Pancreas (tissue), 10 donors: ENCODE measurements at places on chromosomes 16 and 17. TPM values are rescaled to one million over a fixed set of nuclear protein-coding genes. Genes with fewer than 3 reads are reported as not detected.

Gene PYDC1
- not detected for total RNA-seq

Gene MT4
- total RNA-seq, result not detected

Gene TPSD1
- not detected for total RNA-seq

Gene USH1G
- 0.17 TPM for total RNA-seq

Gene TPSAB1
- 2.7 TPM for total RNA-seq

Gene SLC13A2
- not detected for total RNA-seq

DNA sequence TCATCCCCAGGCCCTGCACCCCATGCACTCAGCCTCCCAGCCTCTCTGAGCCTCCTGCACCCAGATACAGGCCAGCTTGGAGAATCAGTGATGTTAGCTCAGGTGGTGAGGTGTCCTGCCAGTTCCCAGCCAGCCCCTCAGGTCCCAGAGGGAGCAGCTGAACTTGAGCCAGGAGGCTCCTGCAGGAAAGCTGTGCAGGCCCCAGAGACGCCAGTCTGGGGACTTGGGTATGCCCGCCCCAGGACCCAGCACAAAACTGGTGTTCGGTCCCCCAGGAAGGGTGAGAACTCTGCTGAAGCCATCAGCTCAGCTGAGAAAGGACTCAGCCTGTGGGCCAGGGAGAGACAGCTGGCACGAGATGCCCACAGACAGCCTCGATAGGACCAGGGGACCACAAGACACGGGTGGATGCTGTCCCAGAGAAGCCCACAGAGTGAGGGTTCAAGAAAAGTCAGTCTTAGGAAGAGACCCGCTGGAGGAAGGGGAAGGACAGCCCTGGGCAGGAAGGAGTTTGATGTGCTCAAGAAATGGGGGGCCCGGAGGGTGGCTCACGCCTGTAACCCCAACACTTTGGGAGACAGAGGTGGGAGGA lies 11.0 kb downstream of the ENDOV start:
- DNase-seq, result no peak

- DNase-seq, result no peak
These were observed 177.9 kb upstream of the NLRP1 start for GRCh38 chr17:5762191-5762590.

DNA sequence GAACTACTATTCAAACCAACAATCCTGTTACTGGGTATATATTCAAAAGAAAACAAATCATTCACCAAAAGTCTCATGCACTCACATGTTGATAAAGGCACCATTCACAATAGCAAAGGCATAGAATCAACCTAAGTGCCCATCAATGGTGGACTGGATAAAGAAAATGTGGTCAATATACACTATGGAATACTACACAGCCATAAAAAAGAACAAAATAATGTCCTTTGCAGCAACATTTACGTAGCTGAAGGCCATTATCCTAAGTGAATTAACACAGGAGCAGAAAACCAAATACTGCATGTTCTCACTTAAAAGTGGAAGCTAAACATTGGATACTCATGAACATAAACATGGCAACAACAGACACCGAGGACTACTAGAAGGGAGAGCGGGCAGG lies 41.9 kb downstream of the KCNJ16 start:
- DNase-seq, result no peak

- DNase-seq, result no peak
These were observed 1.8 kb upstream of the ADAT1 start for GRCh38 chr16:75624921-75625334.

- DNase-seq, result no peak
These were observed 8.8 kb upstream of the CEP112 start for GRCh38 chr17:66200685-66201092.

DNA sequence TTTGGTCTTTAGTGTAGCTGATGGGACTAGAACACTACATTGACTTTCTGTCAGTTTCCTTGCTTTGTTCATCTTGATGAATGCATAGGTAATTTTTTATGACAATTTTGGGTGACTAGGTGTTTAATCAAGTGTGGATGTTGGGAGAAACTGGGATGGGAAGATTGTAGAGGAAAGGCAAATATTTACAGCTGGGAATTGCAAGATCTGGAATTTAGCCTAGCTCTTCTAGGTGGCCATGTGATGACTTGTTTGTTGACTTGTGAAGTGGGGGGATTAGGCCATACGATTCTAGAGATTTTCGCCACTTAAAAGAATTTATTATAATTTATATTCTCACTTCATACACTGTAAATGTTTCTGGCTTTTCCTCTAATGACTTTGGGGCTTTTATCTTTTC lies 480.3 kb upstream of the GOT2 start:
- no peak for DNase-seq
